ENCODE measurements at places on chromosomes 4 and X.
A peak's percentile ranks its signal among the peaks of the same experiment; 100 is the strongest.

- DNase-seq, result no peak
These were observed 496.7 kb downstream of the SPRY1 start for GRCh38 chr4:123893011-123893981.

DNA sequence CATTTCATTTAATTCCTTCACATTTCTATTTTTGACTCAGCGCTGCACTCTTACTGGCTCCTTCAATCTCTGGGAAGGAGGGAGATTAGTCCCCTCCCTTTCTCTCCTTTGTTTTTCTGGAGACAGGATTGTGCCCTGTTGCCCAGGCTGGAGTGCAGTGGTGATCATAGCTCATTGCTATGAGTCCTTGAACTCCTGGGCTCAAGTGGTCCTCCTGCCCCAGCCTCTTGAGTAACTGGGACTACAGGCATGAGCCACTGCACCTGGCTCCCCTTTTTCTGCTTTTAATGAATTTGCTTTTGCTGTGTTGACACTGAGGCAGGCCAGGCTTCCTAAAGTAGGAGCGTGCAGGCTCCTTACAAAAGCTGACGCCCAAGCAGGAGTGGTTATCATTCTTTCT lies 10.5 kb downstream of the TBC1D14 start:
- DNase-seq, result no peak

DNA sequence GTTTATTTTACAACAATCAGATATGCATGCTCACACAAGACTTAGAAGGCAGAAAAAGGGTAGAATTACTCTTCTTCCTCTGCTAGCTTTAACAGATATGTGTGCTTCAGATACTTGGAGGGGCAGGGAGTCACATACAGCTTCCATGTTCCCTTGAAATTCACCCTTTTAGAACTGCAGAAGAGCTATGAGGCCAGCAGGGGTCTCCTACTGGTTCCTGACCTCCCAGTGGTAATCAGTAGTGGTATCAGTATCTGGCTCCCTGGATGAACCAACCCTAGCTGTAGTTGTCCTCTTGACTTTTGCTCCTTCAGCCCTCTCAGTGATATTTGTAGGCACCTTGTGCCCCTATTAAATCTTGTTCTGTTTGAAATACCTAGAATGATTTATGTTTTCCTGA lies 81.5 kb downstream of the RCHY1 start:
- DNase-seq, result no peak

- no peak for DNase-seq
These were observed 482.6 kb upstream of the GALNT7 start for GRCh38 chr4:172686021-172686420.

- peak; percentile 45 for DNase-seq
These were observed 33.7 kb upstream of the FGF13 start for GRCh38 chrX:138745196-138745595.

DNA sequence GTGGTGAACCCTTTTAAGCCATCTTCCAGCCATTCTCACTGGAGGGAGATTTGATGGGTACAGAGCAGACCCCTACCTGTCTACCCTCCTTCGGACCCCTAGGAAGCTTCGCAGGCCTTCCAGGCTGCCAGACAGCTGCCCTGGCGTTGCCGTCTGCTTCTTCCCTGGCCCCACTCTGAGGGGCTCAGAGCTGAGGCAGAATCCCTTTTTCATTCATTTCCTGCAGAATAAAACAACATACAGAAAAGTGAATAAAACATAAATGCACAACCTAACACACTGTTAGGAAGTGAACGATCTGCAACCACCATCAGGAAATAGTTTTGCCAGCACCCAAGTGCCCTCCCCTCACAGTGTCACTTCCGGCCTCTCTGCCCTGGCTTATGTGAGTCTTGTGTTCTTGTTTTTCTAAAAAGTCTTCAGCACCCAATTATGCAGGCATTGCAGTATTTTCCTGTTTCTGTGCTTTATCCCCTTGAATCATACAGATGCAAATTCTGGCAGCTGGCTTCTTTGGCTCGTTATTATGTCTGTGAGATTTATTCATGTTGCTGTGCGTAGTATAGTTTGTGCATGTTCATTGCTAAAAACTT lies 5.6 kb upstream of the ADD1 start:
- DNase-seq, result no peak

GRCh38 chrX:118208481-118208880 lies 91.9 kb upstream of the KLHL13 start:
- no peak for DNase-seq

GRCh38 chr4:102574317-102574716 lies 73.2 kb downstream of the NFKB1 start:
- peak; percentile 60 for DNase-seq

- no peak for DNase-seq
These were observed 14.6 kb downstream of the DGKQ start for GRCh38 chr4:958696-959337.

GRCh38 chr4:150973626-150974251 lies 41.3 kb downstream of the LRBA start:
- DNase-seq, result no peak

- peak; percentile 9 for DNase-seq
These were observed 58.9 kb downstream of the ARX start for GRCh38 chrX:24956828-24957227.

DNA sequence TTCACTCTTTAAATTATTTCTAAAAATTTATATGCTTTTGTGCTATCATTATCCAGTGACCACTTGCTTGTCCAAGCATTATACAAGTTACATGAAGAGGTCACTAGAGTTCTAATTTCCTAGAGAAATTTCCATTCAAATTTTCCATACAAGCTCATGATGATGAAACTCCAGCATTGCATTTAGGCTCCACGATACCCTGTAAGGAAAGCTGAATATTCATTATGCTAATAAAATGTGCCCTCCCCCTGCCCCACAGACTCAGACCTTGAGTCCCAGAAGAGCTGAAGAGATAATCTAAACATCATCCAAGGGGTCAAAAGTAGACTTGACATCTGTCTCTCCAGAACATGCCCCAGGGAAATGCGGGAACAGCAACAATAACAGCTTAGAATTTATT lies 19.6 kb upstream of the FAM156A start:
- no peak for DNase-seq

DNA sequence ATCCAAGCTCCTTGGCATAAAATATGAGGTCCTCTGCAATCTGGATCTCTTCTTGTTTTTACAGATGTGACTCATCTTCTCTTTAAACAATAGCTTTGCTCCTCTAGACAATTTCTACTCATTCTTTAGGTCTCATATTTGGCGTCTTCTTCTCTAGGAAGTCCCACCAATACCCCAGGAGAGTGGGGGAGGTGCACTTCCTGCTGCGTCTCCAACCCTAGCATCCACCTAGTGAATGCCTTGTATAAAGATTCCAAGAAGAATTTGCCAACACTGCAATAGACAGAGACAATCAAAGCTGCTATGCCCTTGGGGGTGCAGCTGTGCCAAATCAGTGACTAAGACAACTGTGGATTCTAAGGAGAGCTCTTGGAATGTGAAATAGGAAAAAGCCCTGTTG lies 45.7 kb upstream of the SLC10A7 start:
- no peak for DNase-seq

DNA sequence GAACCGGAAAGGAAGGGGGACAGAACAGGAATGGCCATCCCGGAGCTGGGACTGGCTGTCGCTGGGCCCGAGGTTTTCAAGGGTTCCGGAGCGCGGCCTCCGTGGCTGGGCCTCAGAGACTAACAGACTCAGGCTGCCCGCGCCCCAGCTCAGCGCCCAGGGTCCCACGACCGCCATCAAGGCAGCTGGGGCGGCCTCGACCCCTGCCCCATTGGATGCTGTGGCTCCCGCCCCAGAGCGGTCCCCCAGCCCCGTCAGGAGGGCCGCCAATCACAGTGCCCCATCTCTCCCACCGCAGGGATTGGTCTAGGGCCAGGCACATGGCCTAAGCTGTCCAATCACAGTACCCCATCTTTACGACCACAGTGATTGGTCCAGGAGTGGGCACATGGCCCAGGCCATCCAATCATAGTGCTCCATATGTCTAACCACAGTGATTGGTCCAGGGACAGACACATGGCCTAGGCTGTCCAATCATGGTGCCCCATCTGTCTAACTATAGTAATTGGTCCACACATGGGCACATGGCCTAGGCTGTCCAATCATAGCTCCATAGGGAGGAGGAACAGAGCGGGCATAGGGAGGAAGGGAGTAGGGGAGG lies 105.3 kb upstream of the NKX1-1 start:
- peak; percentile 21 for DNase-seq

GRCh38 chr4:8439914-8440491 lies 520 bp downstream of the ACOX3 start:
- no peak for DNase-seq

DNA sequence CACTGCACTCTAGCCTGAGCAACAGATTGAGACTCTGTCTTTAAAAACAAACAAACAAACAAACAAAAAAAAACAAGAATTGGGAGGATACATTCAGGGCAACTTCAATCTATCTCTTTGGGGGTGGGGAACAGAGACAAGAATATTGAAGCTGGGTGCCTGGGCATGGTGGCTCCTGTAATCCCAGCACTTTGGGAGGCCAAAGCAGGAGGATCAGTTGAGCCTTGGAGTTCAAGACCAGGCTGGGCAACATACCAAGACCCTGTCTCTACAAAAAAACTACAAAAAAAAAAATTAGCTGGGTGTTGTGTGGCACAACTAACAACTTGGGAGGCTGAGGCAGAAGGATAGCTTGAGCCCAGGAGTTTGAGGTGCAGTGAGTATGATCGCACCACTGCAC lies 1.2 kb downstream of the LETM1 start:
- no peak for DNase-seq

DNA sequence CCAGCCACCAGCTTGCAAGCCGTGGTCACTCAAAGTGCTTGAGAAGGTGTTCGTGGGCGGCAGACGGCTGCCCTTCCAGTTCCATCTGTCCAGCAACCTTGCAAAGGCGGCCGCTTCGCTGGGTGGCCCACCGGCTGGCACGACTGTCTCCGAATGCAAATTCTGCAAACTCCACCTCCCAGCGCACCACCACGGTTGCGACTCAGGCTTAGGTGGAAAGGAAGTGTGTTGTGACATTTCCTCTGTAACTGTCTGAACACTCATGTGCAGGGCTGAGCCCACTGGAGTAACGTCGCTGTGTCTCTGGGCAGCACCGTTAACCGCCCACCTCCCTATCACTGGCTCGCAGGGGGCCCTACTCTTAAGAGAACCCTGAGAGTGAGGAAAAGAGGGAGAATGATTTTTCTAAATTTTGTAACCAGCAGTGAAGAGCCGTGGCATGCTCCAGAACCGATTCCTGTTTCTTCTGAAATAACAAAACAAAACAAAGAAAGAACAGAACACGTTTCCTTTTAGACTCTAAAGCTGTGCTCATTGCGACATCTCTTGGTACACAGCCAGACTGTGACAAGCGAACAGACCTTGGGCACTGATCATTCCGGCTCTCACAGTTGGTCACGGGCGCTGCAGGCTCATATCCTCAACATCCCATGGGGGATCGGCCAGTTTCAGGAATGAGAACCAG lies at the start of gene P2RY8:
P2RY8 (minus strand) TSS at position 155 of the 685 bp plus-strand sequence. CDS start 70,627 bp downstream, outside the sequence.
- no peak for DNase-seq

GRCh38 chr4:112994732-112995464 lies 54.6 kb upstream of the ANK2 start:
- DNase-seq, result no peak

DNA sequence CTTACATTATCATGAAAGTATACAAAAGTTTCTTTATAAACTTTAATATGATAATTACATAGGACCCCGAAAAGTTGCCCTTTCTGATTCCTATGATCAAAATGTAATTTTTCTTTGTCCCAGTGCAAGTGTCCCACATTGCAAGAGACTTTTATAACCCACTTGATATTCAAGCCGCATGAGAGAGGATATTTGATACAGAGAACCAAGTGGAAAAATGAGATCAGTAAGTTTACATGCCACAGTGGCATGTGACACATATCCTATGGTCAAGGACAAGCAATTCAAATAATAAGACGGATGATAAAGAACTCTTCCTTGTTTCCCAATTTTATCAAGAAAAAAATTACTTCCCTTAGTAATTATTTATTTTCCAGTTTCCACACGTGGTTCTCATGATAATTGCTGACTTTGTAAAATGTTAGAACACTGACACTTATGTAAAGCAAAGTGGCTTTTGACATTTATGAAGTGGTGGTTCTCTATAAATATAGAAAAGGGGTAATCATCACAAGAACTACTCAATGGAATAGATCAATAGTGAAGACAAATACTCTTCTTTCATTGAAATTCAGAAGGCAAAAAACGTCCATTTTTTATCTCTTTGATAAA lies 273.7 kb upstream of the NOCT start:
- DNase-seq, result no peak

- DNase-seq, result no peak
These were observed 36.0 kb downstream of the IRF2 start for GRCh38 chr4:184438375-184438774.

- DNase-seq, result peak; percentile 10
These were observed 54.3 kb upstream of the PUDP start for GRCh38 chrX:7202206-7202605.

DNA sequence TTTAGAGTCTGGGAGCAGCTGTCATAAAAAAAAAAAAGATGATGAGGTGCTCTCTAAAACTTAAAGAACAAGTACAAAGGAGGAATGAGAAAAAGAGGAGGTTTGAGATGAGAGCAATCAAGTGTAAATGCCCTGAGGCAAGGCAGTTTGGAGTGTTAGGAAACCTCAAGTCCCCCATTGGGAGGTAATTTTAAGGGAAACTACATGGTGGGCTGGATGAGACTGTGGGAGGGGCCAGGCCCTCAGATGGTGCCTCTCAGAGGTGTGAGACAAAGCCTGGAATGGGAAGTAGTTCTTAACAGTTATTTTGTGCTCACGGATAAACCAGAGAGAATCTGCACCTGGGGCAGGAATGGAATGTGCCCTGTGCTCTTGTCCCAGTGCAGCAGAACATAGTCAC lies 1.9 kb upstream of the MAGEB3 start:
- DNase-seq, result no peak
